ENCODE measurements at places on chromosomes 3 and 15.

DNA sequence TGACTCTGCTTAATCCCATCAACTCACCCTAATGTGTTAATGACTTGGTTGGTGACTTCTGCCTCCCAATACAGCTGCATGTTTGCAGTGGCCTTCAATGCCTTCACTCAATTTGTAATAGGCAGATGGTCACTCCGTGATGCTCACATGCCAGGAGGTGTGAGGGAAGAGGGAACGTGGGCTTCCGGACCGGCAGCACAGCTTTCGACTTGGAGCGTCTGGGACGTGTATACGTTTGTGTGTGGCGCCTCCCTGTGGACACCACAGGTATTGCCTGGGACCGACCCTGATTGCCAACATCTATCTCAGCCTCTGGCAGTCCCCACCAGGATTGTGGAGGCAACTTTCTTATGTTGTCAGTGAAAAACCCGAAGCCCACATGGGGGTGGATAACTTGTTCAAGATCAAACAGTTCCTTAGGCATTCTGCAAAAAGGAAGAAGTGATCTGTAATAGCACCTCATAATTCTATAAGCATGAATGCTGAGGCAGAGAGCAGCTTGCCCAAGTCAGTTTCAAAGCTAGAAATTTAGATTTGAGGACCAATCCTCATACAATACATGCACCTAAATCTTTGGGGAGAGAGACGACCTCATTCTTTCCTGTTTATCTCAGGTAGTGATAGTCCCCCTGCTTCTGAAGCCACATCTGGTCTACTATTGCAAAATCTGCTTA lies 16.9 kb downstream of the MRPL46 start:
- peak; percentile 53 for DNase-seq

DNA sequence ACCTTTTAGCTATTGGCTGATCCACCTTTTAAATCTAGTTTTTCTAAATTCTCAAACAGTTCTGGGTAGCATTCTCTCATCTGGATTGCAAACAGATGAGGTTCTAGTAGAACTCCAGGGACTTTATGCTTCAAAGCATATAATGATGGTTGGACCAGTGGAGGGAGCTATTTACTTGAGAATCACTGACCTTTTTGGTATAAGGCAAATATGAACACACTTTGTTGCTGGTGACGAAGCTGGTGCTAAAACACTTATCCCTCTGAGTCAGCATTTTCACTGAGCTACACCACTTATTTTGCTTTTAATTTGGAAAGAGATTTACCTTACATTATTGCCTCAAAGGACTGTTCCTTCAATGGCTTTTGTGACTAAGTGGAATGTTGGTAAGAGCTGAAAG lies 58.6 kb upstream of the SLITRK3 start:
- no peak for DNase-seq

- peak; percentile 86 for DNase-seq
Observed at GRCh38 chr15:72369964-72370363, 5.8 kb downstream of the HEXA start.

DNA sequence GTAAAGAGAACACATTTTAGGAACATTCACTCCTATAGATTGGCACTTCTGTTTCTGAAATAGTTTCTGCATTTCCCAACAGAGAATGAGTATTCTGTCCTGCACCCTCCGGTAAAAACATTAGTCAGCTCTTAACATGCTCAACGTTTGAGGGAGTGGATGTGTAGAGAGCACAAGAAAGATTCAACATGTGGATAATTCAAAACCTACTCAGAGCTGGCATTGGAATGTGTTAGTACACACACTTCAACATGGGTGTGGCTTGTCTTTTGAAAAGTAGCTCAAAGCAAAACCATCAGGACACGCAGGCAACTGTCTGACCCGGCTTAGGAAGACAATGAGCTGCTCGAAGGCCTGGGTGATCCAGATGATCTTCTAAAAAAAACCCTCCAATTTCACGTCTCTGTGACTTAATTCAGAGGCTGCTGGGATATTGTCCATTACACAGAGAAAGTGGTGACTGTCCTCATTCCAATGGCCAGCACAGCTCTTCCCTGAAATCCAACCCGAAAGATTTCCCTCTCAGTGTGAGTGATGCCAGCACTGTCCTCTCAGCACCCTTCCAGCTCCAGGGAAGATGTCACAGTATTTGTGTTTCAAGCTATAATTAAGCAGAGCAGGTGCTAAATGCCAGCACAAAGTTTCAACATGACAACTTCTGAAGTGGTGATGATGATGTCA lies 18.1 kb downstream of the FBN1 start:
- peak; percentile 2 for DNase-seq

- DNase-seq, result no peak
Observed at GRCh38 chr3:146247911-146248310, 3.0 kb downstream of the PLSCR4 start.

DNA sequence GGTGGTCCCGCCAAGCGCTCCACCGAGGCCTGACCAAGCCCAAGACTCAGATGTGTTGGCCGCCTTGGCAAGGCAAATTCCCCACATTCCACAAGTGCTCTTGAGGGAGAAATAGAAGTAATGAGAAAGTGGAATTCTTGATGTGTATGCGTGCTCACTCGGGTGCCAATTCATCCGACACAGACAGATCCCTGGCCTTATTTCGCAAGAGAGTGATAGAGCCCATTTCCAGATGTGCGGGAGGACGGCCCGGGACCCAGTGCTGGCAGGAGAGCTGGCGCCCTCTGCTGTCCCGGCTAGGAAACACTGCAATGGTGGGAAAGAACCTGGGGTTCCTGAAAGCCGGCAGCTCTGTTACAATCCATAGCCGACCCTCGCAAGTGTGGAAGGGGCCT lies 76.0 kb downstream of the HMG20A start:
- DNase-seq, result peak; percentile 79

GRCh38 chr3:165903885-165904630 lies 66.8 kb upstream of the BCHE start:
- no peak for DNase-seq

DNA sequence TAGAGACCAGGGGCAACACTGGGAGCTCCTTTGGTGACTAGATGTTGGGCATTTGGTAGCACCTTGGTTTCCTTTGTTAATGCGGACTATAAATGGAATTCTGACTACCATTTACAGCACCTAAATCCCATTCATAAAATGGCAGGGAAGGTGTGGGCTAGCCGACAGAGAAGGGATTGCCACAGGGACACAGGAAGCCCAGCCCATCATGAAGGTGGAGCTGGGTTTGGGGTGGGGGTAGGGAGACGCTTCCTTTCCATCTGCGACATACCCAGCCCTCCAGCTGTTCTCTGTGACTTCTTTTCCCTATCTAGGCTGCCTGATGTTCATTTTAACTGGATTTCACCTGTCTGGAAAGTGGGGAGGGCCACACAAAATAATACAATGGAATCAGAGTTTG lies 21.0 kb downstream of the ABHD2 start:
- no peak for DNase-seq
